ENCODE measurements at places on chromosomes 1 and 21.

GRCh38 chr1:213089924-213090677 is 39.1 kb downstream of the RPS6KC1 start:
- no peak for DNase-seq

GRCh38 chr1:2377751-2378440 is 13.5 kb downstream of the MORN1 start:
- DNase-seq: no peak

DNA sequence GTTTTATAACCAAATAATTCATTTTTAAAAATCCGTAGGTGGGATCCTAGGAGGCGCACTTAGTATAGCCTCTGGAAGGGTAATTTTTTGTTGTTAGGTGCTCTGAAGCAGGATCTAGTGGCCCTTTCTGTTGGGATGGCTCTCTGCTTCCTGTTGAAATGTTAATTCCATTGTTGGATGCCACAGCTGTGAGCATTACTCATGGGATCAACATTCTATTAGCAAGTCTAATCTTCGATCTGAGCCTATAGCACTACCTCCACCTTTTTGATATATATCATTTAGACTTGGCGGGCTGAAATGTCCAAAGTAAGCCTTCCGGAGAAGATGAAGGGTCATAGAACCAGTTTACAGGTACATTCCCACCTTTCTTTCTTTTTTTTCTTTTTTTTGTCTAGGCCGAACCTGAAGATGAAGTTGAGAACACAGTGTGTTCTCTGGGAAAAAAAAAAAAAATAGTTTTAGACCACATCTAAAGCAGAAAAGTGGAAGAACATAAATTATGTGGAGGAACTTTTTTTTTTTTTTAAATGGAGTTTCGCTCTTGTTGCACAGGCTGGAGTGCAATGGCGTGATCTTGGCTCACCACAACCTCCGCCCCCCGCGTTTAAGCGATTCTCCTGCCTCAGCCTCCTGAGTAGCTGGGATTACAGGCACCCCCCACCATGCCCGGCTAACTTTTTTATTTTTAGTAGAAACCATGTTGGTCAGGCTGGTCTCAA is 1.4 kb downstream of the CXADR start:
- no peak for DNase-seq

DNA sequence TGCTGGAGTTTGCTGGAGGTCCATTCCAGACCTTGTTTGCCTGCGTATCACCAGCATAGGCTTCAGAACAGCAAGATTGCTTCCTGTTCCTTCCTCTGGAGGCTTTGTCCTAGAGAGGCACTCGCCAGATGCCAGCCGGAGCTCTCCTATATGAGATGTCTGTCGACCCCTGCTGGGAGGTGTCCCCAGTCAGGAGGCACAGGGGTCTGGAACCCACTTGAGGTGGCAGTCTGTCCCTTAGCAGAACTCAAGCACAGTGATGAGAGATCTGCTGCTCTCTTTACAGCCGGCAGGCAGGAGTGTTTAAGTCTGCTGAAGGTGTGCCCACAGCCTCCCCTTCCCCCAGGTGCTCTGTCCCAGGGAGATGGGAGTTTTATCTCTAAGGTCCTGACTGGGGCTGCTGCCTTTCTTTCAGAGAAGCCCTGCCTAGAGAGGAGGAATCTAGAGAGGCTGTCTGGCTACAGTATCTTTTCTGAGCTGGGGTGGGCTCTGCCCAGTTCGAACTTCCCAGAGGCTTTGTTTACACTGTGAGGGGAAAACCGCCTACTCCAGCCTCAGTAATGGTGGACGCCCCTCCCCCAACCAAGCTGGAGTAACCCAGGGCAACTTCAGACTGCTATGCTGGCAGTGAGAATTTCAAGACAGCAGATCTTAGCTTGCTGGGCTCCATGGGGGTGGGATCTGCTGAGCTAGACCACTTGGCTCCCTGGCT is 205.0 kb downstream of the GPR52 start:
- DNase-seq: no peak

DNA sequence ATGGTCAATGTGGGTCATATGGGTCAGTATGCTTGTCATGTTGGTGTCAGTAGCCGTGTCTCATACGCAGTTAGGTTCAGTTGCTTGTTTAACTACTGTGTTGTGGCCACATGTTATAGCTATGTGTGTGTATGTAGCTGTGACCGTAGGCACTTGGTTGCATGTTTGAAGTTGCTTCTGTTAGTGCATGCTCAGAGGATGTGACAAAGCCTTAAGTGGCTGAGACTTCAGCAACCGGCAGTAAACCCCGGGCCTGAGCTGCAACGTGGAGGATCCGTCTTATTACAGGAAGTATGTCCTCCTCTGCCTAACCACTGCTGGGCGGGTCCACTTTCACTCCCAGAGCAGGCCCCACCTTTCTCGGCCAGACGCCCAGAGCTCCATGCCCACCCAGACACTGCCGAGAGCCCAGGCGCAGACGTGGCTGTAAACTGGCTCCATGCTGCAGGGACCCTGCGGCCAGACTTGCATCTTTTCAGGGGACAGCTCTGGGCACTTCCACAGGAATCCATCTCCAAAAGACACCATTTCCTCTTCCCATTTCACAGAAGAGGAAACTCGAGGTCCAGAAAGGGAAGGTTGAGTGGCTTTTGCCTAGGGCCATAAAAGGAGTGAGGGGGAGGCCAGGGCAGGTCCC is 2.2 kb downstream of the TCEA3 start:
- DNase-seq: peak; percentile 73

DNA sequence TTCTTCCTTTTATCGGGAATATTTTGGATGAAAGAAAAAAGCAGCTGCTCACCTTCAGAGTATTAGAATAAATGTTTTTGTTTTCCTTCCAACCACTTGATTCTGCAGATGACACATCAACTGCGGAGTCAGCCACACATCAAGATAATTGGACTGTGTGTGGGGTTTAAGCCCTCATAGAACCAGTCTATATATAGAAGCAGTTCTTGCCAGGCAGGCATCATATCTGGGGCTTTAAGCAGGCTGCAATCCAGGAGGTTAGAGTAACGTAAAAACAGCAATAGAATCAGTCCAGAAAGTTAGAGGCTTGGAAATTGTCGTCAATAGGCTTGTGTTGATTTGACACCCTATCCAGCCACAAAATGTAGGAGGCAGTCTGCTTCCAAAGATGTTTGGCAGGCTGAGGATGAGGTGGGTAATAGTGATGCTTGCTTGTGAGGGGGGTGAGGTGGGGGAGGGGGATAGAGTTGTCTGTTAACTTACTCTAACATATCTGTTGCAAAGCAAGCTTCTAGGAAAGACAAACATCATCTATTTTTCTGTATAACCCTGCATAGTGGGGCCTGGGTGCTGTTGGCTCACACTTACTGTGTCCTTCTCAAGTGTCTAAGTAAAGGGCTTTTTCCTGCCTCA is 64.8 kb downstream of the PEX14 start:
- no peak for DNase-seq

- DNase-seq: no peak
These were observed 405.3 kb upstream of the PRMT6 start for GRCh38 chr1:106651028-106651762.

- no peak for DNase-seq
These were observed 129.6 kb downstream of the LRRC40 start for GRCh38 chr1:70075761-70076160.
